ENCODE measurements at places on chromosomes 2 and 18.

DNA sequence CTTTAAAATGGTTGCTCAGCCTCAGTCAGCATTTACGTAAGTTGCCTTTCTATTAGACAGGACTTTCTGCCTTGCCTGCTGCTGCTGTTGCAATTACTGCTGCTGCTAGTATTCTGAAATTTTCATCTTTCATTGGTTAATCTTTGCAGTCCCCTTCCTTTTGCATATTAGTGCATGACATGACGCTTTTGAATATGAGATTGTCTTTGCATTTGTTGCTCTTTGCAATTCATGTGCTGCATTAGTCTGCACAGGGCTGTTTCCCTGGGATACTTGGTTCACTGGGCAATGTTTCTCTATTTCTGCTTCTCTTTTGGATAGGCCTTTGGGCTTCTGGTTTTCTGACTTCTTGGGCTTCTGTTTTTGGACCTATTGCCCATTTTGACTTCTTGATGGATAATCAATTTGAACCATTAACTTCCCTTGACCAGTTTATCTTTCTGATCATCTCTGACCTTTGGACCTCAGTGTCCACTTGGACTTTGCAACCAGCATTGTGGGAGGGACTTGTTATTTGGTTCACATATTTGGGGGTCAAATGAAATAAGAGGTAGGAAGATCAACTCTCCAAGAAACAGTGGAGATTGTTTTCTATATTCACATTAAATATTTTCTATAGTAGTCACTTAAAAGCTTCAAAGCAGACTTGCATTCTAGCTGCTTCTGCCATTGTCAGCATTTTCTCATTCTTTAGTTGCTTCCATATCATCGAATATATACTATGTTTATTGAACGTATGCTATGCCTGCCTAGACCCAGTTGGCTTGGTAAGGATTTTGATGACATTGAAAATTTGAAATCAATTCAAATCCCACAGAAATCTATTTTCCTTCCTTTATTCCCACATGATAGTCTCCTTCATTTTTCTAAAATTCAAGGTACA lies 12.5 kb upstream of the BUB1 start:
- no peak for DNase-seq

- no peak for DNase-seq
Observed at GRCh38 chr18:13580991-13581390, 145.4 kb downstream of the FAM210A start.

DNA sequence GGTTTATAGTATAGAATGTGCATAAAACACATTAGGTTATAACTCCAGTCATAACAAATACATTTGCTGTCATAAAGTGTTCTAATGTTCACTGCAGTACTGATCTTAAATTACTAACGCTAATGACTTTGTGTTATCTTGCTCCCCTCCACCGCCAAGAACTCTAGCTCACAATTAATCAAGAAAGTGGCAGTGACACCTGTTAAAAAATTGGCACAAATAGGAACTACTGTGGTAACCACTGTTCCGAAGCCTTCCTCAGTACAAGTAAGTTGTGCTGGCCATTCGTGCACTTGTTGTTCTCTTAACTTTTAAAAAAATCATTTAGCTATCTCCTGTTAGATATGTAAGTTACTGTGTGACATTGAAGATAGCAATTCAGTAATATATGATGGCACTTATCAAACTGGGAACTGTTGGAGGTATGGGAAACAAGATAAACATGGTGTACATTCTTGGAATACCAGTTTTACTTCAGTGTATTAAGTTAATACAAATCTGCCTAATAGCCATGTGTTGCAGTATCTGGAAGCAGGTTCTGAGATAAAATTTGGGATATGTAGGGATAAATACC lies 41.2 kb downstream of the TAF4B start:
- DNase-seq = no peak

DNA sequence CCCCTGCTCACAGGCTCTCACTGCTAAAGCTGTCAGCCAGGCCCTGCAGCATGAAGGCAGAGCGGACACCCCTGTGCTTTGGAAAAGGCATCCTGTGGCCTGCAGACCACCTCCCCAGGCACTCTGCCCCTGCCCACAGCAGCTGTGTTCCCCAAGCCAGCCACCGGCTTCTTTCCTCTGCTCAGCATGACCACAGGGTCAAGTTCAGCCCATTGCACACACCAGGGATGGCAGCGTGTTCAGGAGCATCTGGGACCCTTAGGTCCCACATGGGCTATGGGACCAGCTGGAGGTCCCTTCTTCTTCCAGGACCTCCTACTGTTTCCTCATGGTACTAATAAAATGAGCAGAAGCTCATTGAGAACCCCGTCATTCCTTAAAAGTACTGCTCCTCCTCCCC lies 118.4 kb upstream of the ACAA2 start:
- no peak for DNase-seq

DNA sequence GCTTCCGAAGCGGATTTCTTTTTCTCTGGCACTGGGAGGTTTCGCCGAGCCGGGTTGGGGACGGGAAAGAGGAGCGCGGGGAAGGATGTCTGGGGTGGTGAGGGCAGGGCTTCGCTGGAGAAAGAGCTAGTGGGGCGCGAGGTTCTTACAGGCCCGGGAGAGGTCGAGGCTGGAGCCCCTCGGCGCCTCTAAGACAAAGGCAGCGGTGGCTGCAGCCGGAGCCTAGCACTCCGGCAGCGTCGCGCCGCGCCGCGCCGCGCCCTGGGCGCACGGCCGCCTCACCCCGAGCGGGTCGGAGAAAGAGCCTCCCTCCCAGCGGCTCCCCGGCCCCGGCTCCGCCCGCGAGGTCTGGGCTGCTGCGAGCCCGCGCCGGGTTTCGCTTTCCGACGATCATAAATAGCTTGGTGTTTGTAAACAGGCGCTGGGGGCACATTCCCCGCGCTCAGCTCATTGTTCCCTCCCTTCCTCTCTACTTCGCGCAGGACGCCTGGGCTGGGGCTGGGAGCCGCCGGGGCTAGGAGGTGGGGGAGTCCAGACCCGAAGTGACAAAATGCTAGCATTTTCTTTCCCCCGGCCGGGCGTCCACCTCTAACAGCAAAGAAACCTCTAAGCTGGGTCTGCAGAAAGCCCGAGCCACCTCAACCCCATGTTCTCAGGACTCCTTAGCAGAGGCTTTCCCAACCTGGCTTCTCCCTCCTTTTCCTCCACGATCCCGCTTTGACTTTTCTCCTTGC lies 813 bp upstream of the MEIS1 start:
- no peak for DNase-seq

- no peak for DNase-seq
Observed at GRCh38 chr2:212005085-212005671, 533.4 kb downstream of the ERBB4 start.

DNA sequence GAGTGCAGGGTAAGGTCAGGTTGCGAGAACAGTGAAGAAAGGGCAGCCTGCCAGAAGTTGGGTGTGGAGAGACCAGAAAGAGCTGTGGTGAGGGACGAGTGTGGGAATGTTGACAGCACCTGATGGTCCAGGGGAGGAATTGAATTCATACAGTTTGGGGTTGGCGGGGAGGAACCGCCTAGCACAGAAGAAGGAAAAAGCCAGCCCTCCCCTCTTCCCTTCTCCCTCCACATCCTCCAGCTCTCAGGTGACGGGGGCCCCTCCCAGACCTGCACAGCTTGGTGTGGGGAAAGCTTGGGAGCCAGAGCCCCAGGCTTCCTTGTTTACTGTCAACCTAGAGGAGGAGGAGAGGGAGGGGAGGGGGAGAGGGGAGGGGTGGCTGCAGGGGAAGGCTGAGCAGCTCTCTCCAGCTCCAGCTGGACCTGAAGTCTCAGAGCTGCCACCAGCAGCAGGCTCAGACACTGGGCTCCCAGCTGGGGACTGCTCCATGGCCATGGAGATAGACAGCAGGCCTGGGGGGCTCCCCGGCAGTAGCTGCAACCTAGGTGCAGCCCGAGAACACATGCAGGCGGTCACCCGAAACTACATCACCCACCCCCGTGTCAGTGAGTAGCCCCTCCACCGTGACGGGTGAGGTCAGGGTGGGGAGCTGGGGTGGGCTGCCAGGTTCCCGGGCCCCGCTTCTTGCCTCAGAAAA lies at the start of gene ATP6V1B1:
Gene ATP6V1B1 (plus strand): TSS at position 433 of the 697 bp plus-strand sequence. CDS start 55 bp downstream, at position 488.
- no peak for DNase-seq

DNA sequence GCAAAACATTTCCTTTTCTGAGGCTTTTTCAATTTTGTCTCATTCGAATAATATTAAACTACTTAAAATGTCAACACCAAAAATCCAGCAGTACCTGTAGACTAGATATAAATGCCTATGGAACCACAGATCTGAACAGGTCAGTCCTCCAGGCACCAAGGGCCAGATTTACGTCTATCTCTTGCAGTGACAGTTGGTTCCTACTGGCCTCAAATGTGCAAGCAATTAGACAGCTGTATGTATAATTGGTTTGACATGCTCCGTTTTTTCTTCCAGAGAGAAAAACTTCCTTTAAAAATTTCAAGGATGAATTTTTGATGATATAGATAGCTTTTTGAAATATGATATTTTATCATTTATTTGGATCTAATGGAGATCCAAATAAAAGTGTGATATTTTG lies 443.8 kb upstream of the POU3F3 start:
- DNase-seq = no peak

GRCh38 chr2:95234816-95235215 lies 27.5 kb downstream of the ZNF892 start:
- DNase-seq = no peak

DNA sequence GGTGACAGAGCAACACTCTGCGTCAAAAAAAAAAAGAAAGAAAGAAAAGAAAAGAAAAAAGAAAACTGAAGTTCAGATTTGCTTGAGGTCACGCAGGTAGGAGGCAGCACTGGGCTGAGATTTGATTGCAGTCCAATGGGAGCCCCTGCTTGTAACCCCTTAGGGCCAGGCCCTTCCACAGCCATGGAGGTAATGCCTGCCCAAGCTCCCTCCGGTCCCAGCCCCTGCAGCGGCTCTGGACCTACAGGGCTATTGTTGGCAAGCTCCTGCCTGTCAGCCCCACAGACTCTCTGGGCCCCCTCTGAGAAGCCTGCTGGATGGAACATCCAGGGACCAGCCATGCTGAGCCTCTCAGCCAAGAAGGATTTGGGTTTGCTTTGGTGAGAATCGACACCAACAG lies 12.2 kb downstream of the ZFP36L2 start:
- DNase-seq = no peak

GRCh38 chr2:38182492-38183003 lies 106.6 kb upstream of the CYP1B1 start:
- no peak for DNase-seq

DNA sequence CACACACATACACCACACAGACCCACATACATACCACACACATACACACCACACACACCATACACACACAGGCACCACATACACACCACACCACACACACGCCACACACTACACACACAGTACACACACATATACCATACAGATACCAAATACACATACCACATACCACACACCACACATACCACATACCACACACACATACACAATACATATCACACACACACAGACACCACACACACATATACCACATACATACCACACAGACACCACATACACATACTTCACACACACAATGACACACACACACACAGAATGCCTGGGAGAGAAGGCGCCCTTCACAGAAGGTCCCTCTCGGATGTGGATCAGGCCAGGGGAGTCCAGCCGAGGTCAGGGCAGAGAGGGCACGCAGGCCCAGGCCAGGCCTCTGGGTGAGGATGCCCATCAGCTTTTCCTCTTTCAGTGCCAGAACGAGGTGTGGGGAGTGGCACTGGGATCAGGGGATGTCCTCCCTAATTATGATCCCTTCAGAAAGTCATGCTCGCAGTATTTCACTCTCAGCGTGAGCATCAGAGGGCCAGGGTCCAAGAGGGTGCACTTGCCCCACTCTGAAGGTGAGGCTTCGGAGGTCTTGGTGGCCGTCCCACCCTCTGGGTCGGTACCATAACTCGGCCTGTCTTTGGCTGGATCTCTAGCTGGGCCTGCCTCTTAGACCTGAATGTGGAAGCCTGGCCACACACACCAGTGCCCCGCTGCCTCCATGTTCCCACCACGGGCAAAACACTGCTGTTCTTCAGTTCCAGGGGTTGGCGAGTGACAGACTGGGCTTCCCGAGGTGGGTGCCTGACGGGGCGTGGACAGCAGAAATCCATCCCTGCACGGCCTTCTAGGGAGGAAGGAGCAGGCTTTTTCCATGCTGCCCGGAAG lies 70.6 kb upstream of the ODC1 start:
- DNase-seq = no peak

GRCh38 chr2:220090050-220090449 lies 462.6 kb downstream of the SLC4A3 start:
- DNase-seq = no peak

GRCh38 chr18:74303306-74303705 lies 11.5 kb upstream of the CYB5A start:
- no peak for DNase-seq

DNA sequence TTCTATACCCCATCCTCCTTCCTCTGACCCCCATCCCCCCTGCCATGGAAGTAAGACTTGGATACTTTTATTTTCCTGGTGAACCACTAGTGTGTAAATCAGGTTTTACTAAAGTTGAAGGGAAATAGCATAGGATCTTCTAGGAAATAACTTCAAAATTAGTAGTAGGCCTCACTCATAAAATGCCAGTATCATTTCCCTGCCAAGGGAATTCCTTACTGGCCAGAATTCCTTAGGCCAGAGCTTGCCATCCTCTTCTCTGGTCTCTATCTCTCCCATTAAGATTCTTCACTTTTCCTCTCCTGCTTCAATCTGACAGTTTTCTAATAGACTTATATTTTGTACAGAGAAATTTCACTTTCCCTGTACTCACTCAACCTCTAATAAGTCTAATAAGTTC lies 322.8 kb upstream of the TANK start:
- no peak for DNase-seq

DNA sequence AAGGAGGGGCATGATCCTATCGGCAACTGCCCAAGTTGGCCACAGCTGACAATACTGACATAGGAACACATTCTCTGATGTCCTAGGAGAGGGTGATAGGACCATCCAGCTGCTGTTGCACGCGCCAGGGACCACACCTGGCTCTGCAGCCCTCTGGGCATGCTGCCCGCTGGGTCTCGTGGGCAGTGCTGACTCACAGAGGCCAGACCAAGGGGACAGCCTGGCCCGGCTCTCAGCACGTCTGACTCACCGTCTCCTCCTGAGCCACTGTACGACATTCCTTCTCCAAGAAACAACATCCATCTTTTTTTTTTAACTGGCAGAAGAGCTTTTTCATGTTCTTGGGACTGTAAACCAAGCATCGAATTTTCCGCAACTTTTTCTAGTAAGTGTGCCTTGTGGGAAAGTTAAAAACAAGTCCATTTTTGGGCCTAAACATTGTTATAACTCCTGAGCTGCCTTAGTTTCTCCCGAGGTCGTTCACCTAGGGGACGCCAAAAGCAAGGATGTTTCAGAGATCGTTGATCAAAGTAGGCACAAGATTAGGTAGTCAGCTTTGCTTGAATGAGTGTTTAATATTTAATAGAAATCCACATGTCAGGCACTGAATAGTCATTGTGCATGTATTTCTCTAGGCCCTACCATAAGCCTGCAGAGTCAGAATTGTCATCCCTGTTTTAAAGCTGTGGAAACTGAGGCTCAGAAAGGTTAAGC lies 100.3 kb downstream of the TTC32 start:
- DNase-seq = no peak

- DNase-seq = no peak
Observed at GRCh38 chr2:37059841-37060240, 24.3 kb downstream of the HEATR5B start.

DNA sequence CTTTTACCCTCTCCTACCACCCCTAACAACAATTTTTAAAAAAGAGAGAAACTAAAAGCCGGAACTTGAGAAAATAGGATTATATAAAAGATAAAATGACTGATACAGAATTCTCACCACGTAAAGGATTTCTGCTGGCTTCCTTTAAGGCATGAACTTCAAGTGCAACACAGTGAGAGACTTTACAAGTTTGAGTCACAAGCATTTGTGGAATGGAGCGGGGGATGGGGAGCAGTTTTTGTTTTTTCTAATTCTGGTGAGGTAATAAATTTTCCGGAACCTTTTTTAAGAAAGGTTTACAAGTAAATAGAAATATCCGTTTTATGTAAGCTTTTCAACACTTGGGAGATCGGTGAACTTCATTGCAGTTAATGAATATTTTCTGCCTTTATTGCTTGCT lies 1.8 kb upstream of the CDH2 start:
- DNase-seq = no peak

Data from activated CD4-positive, alpha-beta T cell treated with anti-CD3 and anti-CD28 coated beads for 1 hour (primary cell).